ENCODE measurements at places on chromosomes 11 and 22. TPM values are rescaled to one million over a fixed set of nuclear protein-coding genes. Genes with fewer than 3 reads are reported as not detected.

DNA sequence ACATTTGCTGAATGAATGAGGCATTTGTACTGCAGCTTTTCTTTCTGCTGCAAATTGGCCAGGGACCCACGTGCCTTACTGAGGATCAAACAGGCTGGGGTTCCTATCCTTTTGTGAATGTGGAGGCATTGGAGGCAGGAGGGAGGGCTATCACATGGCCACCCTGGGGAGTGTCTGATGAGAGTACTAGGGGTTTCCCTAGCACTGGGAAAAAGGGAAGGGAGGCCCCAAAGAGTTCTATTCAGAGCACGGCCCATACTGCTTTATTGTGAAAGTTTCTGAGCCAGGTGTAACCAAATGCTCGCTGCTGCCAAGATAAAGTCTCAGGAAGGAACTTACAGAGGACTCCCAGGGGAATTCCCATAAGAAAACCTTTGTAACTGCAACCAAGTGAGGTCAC, 78.4 kb upstream of the ANO1 start:
- DNase-seq: no peak

GRCh38 chr11:102111011-102111786, 952 bp downstream of the YAP1 start:
- no peak for DNase-seq

Gene MS4A15
- polyA plus RNA-seq: not detected

DNA sequence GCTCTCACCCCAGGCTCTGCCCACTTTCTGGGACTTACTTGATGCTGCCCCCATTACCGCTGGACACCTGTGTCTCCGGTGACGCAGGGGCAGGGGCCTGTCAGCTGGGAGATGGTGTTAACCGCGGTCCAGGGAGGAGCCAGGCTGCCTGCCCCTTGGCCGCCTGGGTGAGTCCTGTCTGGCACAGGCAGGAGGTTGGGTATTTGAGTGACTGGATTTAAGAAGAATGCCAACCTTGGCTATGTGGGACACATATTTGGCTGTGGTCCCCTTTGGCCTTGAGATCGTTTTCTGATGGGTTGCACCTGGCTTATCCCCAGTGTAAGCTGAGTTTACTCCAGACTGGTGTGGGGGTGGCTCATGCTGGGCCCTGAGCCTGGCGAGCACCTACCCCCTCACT, 2.5 kb downstream of the MUC6 start:
- no peak for DNase-seq

Data from keratinocyte (primary cell).